ENCODE measurements at places on chromosomes 1 and 21.

DNA sequence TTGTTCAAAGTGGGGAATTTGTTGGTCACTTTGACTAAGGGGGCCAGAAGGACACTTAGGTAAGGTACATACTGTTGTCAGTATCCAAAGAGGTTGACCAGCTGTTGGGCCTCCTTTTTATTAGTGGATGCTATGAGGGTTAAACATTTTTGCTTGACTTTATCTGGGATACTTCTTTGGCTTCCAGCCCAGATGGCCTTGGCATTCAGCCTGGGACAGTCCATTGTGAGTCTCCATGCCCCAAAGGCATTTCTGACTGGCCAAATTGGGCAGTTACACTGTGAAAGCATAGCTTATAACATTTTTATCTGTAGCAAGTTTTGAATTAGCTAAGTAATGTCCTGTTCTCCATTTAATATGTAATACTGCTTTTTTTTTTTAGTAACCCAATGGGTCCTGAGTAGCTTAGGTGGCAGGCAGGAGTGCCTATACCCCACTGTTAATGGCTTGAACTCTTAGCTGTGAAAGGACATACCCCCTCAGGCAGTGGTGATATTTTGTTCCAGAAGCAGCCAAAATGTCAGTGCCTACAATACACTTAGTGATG lies 35.4 kb upstream of the CD1D start:
- no peak for DNase-seq

DNA sequence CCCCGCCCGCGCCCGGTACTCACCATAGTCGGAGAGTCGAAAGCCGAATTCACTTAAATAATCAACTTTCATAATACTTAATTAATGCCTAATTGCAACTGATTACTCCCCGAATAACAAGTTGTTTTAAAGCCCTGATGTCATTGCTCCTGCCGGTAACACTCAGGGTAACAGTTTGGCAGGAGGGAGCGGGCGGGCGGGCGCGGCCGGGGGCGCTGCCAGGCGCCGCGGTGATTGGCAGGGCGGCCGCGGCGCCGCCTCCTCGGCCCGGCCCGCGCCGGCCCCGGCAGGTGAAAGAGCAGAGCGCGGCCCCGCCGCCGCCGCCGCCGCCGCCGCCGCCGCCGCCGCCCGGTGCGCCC lies 102.2 kb downstream of the CASZ1 start:
- peak; percentile 59 for DNase-seq

GRCh38 chr1:186165303-186165702 lies 209.8 kb downstream of the TPR start:
- DNase-seq = no peak

GRCh38 chr1:34319218-34319617 lies 142.5 kb downstream of the C1orf94 start:
- no peak for DNase-seq

GRCh38 chr1:237542525-237543418 lies 347.9 kb downstream of the ZP4 start:
- no peak for DNase-seq

DNA sequence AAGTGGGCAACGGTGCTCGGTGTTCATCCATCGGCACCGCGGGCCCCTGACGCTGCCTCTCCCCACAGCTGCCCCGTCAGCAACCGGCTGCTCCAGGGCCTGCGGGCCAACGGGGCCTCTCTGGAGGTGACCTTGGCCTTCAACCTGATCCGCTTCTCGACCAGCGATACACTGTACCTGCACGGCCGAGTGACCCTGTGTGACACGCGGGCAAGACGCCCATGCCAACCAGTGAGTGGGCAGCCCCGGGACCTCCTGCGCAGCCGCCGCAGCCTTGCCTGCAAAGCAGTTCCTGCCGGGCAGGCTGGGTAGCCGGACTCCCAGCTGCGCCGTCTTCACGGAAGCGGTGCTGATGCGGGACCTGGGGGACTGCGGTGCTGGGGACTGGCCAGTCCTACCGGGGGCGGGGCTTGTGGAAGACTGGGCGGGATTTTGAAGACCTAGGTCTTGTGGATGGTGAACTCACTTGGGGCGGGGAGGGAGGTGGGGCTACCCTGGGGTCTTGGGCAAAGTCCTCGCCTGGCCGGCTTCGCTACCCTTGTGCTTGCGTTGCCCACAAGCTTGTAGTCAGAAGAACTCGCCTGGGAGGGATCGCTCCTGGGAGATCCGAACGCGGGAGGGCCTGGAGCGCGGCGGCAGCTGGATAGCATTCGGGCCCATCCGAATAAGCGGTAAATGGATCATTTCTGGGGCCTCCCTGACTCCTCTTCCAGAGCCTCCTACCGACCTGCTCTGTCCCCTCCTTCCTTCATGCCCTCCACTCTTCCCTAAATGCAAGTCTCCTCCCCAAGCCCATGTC lies 8.8 kb upstream of the CEP85 start:
- DNase-seq = peak; percentile 31

DNA sequence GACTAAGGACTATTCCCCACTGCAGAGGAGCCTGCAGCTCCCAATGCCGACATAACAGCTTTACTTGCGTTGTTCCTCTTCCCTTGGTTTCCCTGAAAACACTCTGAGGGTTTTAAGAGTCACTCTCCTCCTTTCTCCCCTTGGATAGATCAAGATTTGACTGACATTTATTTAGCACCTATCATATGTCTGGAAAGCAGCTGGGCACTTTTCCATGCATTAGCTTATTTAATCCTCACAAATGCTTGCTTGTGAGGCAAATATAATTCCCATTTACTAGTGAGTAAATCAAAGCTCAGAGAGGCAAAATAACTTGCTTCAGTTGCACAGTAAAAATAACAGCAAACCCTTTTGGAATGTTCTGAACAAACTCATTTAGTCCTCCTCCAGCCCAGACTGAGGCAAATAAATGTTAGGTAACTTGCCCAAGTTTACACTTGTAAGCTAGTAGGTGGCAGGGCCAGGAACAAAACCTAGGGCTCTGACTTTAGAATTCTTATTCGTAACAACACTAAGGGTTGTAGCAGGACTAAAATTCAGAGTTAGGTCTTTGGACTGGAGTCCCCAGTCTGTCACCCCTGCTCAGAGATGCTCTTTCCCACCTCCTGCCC lies 81.4 kb downstream of the KCND3 start:
- no peak for DNase-seq

DNA sequence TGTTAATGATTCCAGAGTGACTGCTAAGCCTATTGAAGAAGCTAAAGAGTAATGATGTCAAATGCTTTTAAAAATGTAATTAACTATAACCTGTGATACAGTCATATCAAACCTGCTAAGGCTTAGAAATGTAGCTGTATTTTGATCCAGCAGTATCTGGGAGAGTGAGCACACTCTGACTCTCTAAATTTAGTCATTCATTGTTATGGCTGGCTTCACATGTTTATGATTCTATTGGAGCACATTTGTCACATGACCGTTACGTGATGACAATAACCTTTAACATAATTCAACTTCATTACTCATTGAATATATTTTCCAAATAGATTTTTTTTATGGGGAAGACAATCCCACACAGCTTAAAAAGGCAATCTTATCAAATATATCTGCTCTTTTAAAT lies 587.1 kb downstream of the LMO4 start:
- DNase-seq = no peak
